B cell (primary cell): ENCODE measurements at places on chromosomes 5 and 9. TPM values are rescaled to one million over a fixed set of nuclear protein-coding genes. Genes with fewer than 3 reads are reported as not detected.

The PCDHA13 gene
- total RNA-seq: not detected in 2 replicates

The ISL1 gene
- total RNA-seq: not detected in 2 replicates

The NOXA1 gene
- 5.7 and 8.4 TPM in 2 replicates for total RNA-seq

The PCDHB4 gene
- total RNA-seq: not detected in 2 replicates

The CCDC183 gene
- total RNA-seq: 1.0 and 1.8 TPM in 2 replicates

The TMEM232 gene
- total RNA-seq: 2.9 and 6.1 TPM in 2 replicates

The MUSK gene
- not detected in 2 replicates for total RNA-seq

The SPINK6 gene
- total RNA-seq: not detected in 2 replicates

- no peaks in the 10 kb centered on the region for H3K4me1 ChIP-seq
- no peaks in the 10 kb centered on the region for H3K36me3 ChIP-seq
- no peak overlapping the region for H3K4me3 ChIP-seq
- no peaks in the 10 kb centered on the region for H3K27me3 ChIP-seq
- no peak overlapping the region for H3K27ac ChIP-seq
These were observed 89.8 kb upstream of the TUT7 start for GRCh38 chr9:86443992-86444391.

DNA sequence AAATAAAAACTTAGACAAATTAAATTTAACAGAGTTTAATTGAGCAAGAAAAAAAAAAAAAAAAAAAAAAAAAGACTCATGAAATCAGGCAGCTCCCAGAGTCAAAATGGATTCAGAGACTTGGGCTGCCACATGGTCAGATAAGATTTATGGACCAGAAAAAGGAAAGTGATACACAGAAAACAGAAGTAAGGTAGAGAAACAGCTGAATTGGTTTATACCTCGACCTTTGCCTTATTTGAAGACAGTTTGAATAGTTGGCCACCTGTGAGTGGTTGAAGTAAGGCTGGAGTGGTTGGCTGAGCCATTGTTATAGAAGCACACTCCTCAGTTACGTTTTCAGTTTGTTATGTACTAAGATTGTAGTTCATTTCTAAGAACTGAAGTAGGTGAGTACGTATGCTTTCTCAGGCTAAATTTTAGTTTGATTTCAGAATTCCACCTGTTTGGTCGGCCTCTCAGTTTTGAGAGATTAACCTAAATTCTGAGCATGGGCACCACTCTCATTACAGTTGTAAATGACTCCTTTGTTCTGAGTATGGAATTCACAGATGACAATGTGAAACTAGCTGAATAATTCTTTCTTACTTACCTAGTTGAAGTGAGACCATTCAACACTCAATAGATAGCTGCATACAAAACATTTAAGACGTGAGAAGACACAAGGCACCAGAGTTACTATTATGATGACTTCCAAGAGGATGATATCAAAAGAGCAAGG, 149.0 kb downstream of the AOPEP start:
- H3K36me3 ChIP-seq: no peaks in the 10 kb centered on the region
- no peak overlapping the region for H3K27ac ChIP-seq
- DNase-seq: peak; percentile 43
- H3K4me1 ChIP-seq: peaks cover 5% of the 10 kb centered on the region
- H3K4me3 ChIP-seq: no peak overlapping the region

DNA sequence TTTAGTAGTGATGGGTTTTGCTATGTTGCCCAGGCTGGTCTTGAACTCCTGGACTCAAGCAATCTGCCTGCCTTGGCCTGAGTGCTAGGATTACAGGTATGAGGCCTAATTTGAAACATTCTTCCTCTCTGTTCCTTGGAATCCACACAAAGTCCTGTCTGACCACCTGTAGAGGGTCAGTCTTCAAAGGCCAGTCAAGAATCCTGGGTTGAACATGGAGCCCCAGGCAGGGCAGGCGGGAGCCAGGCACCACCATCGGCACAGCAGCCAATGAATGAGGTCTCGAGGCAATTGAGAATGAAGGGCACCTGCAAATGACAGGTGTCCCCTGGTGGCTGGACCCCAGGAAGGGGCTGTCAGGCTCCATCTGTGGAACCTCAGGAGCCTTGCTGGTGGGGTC, 17.4 kb upstream of the NCS1 start:
- DNase-seq: no peak
- no peak overlapping the region for H3K4me3 ChIP-seq
- H3K27ac ChIP-seq: no peak overlapping the region
- H3K27me3 ChIP-seq: no peaks in the 10 kb centered on the region

DNA sequence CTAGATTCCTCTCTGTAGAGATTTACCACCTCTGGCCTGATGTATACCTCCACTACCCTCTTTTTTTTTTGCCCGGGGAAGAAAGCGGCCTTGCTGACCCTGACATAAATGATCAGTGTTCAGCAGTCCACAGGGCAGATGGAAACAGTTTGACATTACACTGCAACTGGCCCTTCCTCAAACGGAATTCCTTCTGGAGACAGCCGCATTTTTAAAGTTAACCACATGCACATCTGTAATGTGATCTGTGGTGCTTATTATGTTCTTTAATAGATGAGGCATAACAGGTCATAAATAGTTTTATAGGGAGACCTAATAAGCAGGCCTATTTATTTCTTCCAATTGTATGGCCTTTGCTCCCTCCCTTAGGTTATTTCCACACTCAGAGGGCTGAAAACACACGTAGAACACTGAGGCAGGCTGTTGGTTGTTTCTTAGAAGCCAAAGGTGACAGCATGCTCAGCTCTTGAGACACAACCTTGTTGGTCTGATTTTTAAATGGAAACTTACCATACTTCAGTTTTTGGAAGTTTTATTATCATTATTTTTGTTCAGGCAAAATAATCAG, 84.0 kb upstream of the APC start:
- no peaks in the 10 kb centered on the region for H3K36me3 ChIP-seq
- no peak for DNase-seq
- no peak overlapping the region for H3K27ac ChIP-seq
- peaks cover 1% of the 10 kb centered on the region for H3K27me3 ChIP-seq

GRCh38 chr9:6997330-6997729, 239.6 kb downstream of the KDM4C start:
- no peaks in the 10 kb centered on the region for H3K4me1 ChIP-seq
- no peak overlapping the region for H3K4me3 ChIP-seq
- H3K36me3 ChIP-seq: peaks cover 11% of the 10 kb centered on the region
- no peaks in the 10 kb centered on the region for H3K27me3 ChIP-seq
- no peak for DNase-seq

DNA sequence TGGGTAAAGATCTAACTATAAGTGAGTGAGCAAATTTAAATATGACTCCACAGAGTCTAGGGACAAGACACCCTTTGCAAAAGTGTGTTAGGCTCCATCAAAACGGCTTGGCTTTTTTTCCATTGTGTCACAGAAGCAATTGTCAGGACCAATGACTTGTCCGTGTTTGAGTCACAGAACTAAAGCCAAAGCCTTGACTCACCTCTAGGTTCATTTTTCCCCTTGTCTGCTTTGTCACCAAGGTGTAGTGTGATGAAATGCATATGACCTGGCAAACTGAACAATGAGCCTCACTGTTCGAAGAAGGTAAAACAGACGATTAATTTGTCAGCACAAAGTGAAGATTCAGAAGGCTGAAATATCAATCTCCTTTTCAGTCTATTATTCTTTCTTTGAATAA, 331.0 kb downstream of the GLIS3 start:
- no peaks in the 10 kb centered on the region for H3K36me3 ChIP-seq
- H3K27me3 ChIP-seq: no peaks in the 10 kb centered on the region
- no peaks in the 10 kb centered on the region for H3K4me1 ChIP-seq
- H3K4me3 ChIP-seq: no peak overlapping the region
- no peak for DNase-seq

GRCh38 chr9:38362852-38363588, 29.5 kb upstream of the ALDH1B1 start:
- no peaks in the 10 kb centered on the region for H3K27me3 ChIP-seq
- no peaks in the 10 kb centered on the region for H3K36me3 ChIP-seq
- peak; percentile 48 for DNase-seq
- no peak overlapping the region for H3K27ac ChIP-seq
- peak overlapping the region; percentile 15 for H3K4me3 ChIP-seq

GRCh38 chr9:72129271-72130156, 19.7 kb upstream of the GDA start:
- no peak for DNase-seq
- no peak overlapping the region for H3K27ac ChIP-seq
- no peaks in the 10 kb centered on the region for H3K4me1 ChIP-seq
- H3K27me3 ChIP-seq: no peaks in the 10 kb centered on the region

GRCh38 chr5:157143127-157143971, 684 bp upstream of the MED7 start:
- DNase-seq: no peak
- H3K36me3 ChIP-seq: peaks cover 8% of the 10 kb centered on the region
- no peaks in the 10 kb centered on the region for H3K27me3 ChIP-seq
- peak overlapping the region; percentile 95 for H3K27ac ChIP-seq
- H3K4me3 ChIP-seq: peak overlapping the region; percentile 76
- H3K4me1 ChIP-seq: peaks cover 18% of the 10 kb centered on the region

DNA sequence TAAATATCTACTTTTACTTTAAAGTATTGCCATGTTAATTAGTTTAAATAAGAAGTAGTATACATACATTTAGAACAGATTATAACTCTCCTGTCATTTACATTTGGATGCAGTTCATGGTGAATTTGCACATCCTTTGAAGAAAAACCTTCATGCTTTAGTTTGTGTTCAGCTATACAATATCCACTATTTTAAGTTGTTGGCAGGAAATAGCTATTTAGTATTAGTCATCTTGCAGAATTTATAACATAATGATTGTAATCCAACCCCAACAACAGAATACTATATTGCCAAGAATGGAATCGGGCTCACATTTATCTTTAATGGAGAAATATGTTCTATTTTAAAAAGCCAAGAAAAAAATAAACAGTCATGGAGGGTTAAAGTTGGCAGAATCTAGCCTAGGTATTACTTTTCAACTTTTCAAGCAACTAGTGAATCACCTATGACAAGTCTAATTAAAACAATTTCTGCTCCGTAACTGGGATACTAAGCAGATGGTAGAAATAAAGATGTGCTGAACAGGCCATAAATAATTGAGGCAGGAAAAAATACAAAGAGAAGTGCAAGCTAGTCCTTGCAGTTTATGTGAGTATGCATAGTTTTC, 1170.6 kb upstream of the NUDT12 start:
- no peak overlapping the region for H3K27ac ChIP-seq
- no peaks in the 10 kb centered on the region for H3K4me1 ChIP-seq
- no peaks in the 10 kb centered on the region for H3K36me3 ChIP-seq
- no peaks in the 10 kb centered on the region for H3K27me3 ChIP-seq
- H3K4me3 ChIP-seq: no peak overlapping the region
- no peak for DNase-seq

DNA sequence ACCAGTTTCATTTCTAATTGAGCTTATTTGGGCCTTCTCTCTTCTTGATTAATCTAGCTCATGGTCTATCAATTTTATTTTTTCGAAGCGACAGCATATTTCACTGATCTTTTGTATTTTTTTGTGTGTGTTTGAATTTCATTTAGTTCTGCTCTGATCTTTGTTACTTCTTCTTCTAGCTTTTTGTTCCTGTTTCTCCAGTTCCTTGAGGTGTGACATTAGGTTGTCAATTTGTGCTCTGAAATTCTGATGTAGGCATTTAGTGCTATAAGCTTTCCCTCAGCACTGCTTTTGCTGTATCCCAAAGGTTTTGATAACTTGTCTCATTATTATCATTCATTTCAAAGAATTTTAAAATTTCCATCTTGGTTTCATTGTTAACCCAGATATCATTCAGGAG, 67.3 kb downstream of the STRBP start:
- H3K27ac ChIP-seq: peak overlapping the region; percentile 4
- peak; percentile 49 for DNase-seq
- H3K27me3 ChIP-seq: no peaks in the 10 kb centered on the region
- H3K36me3 ChIP-seq: peaks cover 14% of the 10 kb centered on the region
- peaks cover 16% of the 10 kb centered on the region for H3K4me1 ChIP-seq
- H3K4me3 ChIP-seq: no peak overlapping the region

DNA sequence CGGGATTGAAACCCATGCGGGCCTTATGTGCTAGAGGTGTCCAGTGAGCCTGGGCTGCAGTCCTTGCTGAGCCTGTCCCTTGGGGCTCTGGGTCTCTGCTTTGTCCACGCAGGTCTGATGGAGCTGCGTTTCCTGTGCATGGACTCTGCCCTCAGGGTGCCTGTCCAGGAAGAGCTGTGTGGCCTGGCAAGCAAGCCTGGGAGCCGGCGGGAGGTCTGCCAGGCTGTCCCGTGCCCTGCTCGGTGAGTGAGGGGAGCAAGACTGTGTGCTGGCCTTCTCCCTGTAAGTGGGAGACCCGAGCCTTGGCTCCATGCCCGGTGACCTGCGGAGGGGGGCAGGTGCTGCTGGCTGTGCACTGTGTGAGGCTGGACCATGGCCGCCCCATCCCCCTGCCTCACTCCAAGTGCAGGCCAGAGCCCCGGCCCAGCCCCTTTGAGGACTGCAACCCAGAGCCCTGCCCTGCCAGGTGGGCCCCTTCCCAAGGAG, 11.2 kb upstream of the CACFD1 start:
- no peak overlapping the region for H3K4me3 ChIP-seq
- no peak overlapping the region for H3K27ac ChIP-seq
- H3K27me3 ChIP-seq: no peaks in the 10 kb centered on the region
- H3K36me3 ChIP-seq: no peaks in the 10 kb centered on the region
- no peak for DNase-seq
- H3K4me1 ChIP-seq: no peaks in the 10 kb centered on the region

GRCh38 chr5:154761046-154761736, 6.0 kb downstream of the LARP1 start:
- H3K27me3 ChIP-seq: no peaks in the 10 kb centered on the region
- H3K4me3 ChIP-seq: peak overlapping the region; percentile 5
- no peaks in the 10 kb centered on the region for H3K36me3 ChIP-seq
- H3K27ac ChIP-seq: peak overlapping the region; percentile 51
- peaks cover 46% of the 10 kb centered on the region for H3K4me1 ChIP-seq
